ENCODE measurements at places on chromosomes 11 and 22. TPM values are rescaled to one million over a fixed set of nuclear protein-coding genes. Genes with fewer than 3 reads are reported as not detected.

C11orf87 gene
- total RNA-seq = under 0.01 TPM

OTOG gene
- total RNA-seq = not detected

LDHAL6A gene
- not detected for total RNA-seq

KDELR3 gene
- total RNA-seq = 147 TPM

LRRC74B gene
- not detected for total RNA-seq

SERPING1 gene
- total RNA-seq = 21.4 TPM

SLC22A8 gene
- total RNA-seq = not detected

MS4A12 gene
- not detected for total RNA-seq

Data from regular cardiac myocyte (primary cell).